ENCODE measurements at places on chromosomes 3 and 15. TPM values are rescaled to one million over a fixed set of nuclear protein-coding genes. Genes with fewer than 3 reads are reported as not detected.

SERP1 gene
- 150 TPM for total RNA-seq

GRCh38 chr3:2540115-2540514 is 441.4 kb downstream of the CNTN4 start:
- DNase-seq: no peak
- H3K27ac ChIP-seq: no peak overlapping the region
- no peaks in the 10 kb centered on the region for H3K27me3 ChIP-seq
- no peak overlapping the region for H3K4me3 ChIP-seq
- no peaks in the 10 kb centered on the region for H3K4me1 ChIP-seq
- H3K36me3 ChIP-seq: no peaks in the 10 kb centered on the region

- peak overlapping the region; percentile 53 for H3K27ac ChIP-seq
- H3K4me3 ChIP-seq: no peak overlapping the region
- DNase-seq: no peak
- no peaks in the 10 kb centered on the region for H3K36me3 ChIP-seq
Measured at GRCh38 chr15:90191344-90191687, 9.8 kb upstream of the SEMA4B start.

DNA sequence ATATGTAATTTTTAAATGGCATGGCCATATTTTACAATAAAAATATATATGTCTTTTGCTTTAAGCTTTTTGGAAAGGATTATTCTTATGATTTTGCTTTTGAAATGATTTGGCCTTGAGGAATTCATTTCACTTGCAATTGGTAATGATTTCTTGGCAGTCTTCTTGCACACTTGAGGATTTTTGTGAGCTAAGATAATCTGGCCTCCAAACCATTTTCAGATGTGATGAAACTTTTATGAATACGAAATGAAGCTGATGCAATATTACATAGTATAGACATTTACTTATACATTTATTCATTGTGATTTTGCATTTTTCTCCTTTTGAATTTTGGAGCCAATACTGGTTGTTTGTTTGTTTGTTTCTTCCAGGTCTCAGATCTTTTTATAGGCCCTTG is 6.4 kb upstream of the SH2D7 start:
- no peak overlapping the region for H3K27ac ChIP-seq
- DNase-seq: no peak
- no peaks in the 10 kb centered on the region for H3K27me3 ChIP-seq
- H3K4me1 ChIP-seq: peaks cover 50% of the 10 kb centered on the region

GRCh38 chr3:12737833-12738232 is 21.2 kb downstream of the TMEM40 start:
- DNase-seq: no peak
- H3K36me3 ChIP-seq: no peaks in the 10 kb centered on the region
- H3K4me3 ChIP-seq: no peak overlapping the region
- H3K4me1 ChIP-seq: no peaks in the 10 kb centered on the region

DNA sequence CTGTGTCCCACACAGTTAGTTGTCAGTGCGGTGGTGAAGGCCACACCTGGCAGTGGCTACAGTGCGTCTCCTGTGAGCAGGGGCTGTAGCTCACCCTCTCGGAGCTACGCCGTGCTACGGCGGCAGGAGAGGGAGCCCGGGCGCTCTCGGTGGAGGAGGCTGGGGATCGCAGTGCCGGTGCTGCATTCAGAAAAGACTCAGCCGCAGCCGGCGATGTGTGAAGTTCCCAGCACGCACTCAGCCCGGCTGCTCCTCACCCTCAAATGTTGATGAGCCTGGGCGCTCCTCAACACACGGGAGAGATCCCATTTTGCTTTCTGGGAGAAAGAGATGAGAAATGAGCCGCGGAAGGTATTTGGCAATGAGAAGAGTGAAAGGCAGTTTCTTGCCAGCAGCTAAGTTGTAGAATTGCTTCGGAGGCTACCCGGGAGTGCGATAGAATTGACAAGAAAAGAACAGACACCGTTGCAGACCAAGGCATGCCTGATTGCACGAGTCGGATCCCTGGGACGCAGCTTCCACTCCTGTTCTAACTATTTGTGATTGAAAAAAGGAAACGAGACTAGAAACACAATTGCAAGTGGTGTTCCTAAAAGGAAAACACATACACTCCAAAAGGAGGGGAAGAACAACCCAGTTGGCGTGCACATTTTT is at the start of gene UNC13C:
Gene UNC13C (plus strand): TSS at position 189 of the 654 bp plus-strand sequence. CDS start 34,463 bp downstream, outside the sequence.
- peak; percentile 46 for DNase-seq
- no peak within 1 kb of the TSS for H3K27ac ChIP-seq
- peak within 1 kb of the TSS; percentile 39 for H3K4me3 ChIP-seq
- H3K36me3 ChIP-seq: no peaks in the 10 kb centered on the region
- H3K4me1 ChIP-seq: peaks cover 7% of the 10 kb centered on the region

DNA sequence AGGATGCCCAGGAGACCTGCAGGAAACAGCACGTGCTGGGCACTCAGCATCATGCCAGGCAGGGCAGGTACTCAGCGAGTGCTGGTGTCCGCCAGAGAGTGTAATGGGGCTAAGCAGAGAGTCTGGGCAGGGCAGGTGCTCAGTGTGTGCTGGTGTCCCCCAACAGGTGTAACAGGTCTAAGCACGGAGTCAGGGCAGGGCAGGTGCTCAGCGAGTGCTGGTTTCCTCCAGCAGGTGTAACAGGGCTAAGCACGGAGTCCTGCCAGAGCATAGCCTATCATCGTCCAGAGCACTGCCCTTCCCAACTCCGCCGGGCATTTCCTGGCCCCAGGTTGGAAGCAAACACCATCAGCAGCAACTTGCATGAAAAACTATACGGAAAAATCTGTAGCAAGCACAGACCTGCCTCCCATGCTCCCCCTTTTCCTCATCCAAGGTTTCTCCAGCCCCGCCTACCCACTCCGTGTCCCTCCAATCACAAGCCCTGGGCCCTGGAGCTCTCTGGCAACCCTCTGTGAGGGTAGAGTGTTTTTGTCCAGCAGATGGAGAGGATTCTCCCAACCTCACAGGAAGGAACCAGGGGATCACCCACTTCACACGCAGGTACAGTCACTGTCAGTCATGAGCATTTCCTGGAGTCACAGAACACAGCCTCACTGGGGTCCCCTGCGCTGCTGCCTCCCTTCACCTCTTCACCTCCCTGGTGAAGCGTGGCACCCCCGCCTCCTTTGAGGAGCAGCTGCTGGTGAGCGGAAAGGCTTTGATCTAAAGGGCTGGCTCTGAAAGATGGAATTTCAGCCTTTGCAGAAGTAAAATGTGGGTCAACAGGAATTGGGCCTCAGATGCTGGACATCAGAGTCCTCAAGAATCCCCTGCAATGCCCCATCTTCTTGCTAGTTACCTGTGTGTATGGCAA is 302.5 kb downstream of the OCA2 start:
- no peaks in the 10 kb centered on the region for H3K36me3 ChIP-seq
- no peak overlapping the region for H3K27ac ChIP-seq
- no peak for DNase-seq
- no peaks in the 10 kb centered on the region for H3K27me3 ChIP-seq
- H3K4me1 ChIP-seq: no peaks in the 10 kb centered on the region

DNA sequence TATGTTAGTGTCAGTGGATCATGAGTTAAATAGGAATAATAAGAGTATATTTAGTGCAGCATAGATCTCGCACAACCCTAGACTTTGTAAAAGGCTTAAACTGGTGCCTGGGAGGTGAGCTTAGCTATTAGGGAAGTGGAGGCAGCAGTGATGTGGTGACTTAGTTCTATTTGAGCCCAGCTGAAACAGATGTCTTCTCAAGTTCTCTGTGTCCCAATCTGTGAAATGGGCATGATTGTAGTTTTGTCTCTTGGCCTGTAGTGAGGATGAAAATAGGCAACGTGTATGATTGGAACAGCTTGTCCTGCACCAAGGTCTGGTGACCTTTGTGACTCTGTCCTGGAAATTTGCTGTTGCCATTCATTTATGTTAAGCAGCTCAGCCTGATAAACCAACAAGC is 34.7 kb downstream of the EBLN2 start:
- no peak overlapping the region for H3K4me3 ChIP-seq
- no peak for DNase-seq
- H3K4me1 ChIP-seq: no peaks in the 10 kb centered on the region
- no peaks in the 10 kb centered on the region for H3K27me3 ChIP-seq
- H3K36me3 ChIP-seq: no peaks in the 10 kb centered on the region

DNA sequence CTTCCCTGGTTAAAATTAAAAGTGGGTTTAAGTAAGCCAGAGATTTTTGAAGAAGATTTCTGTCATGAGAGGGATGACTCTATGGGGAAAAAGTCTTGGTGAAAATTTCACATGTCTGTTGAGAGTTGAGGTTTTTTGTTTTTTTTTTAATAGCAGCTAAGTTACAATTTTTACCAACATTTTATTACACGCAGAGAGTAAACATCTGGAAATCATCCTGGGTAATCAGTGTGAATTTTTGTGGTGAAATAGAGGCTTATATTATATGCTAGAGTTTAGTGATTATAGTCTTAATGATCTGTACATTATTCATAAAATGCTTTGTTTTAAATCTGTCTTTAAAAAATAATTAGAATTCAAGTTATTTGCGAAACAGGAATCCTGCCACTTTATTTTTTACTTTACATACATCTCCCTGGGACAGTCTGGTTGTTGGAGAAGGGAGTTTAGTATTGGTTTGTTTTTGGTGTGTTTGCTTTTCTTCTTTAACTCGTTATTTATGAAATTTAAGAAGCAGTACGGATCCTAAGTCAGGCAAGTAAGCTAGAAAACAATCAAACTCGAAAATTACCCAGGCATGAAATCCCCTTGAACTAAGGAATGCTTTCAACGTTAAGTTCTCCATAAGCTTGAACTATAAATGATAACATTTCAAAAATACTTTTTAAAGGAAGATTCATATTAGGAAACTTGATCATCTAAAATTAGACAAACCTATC is 143.4 kb upstream of the TSC22D2 start:
- H3K36me3 ChIP-seq: no peaks in the 10 kb centered on the region
- no peak for DNase-seq
- no peak overlapping the region for H3K4me3 ChIP-seq
- H3K27me3 ChIP-seq: no peaks in the 10 kb centered on the region
- no peak overlapping the region for H3K27ac ChIP-seq

DNA sequence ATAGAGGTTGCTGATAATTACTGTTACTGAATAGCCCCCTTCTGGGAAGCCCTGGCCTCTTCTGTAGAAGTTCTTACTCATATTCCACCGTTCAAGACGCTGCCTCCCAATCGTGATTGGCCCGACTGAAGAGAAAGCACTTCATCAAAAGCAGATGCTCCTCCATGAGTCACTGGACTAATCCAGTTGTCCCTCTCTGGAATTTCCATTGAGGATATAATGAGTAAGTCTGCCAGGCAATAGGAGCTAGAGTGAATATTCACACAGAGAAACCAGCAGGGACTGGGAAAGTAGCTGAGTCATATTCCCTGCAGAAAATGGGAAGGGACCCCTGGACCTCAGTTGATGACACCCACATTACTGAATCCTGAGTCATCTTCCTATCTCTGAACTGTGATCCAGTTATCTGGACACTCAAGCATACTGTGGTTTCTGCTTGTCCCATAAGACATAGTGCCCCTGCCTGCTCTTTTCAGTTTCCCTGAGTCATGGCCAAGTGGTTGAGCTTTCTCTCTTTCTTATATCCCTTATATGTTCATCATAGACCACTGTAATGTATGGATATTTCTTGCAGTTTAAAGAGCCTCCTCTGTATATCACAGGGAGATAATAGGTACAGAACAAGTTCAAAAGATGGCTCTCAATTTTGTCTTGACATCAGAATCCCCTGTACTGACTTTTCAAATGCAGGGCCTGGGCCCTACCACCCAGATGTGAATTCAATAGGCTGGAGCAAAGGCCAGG is 151.2 kb upstream of the CDIN1 start:
- no peak overlapping the region for H3K27ac ChIP-seq
- no peaks in the 10 kb centered on the region for H3K4me1 ChIP-seq
- H3K36me3 ChIP-seq: no peaks in the 10 kb centered on the region
- no peaks in the 10 kb centered on the region for H3K27me3 ChIP-seq

DNA sequence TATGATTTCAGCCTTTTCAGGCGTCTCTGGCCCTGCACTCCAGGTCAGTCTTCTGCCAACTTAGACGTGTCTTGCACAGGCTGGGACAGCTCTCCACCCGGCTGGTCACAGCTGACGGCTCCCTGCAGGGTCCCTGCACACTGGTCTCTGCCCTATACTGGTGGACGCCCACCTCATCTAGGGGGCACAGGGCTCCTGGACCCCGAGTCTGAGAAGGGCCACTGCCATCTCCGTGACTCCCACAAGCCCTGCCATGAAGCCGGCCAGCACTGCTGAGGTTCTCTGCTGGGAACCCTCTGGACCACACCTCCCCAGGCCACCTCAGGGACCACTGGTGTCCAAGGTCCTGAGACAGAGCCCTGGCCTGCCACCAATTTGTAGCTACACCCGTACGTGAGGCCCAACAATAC is 40.5 kb downstream of the CYFIP1 start:
- no peak overlapping the region for H3K27ac ChIP-seq
- no peak for DNase-seq
- no peak overlapping the region for H3K4me3 ChIP-seq
- peaks cover 94% of the 10 kb centered on the region for H3K36me3 ChIP-seq
- no peaks in the 10 kb centered on the region for H3K4me1 ChIP-seq

- no peak overlapping the region for H3K27ac ChIP-seq
- no peaks in the 10 kb centered on the region for H3K4me1 ChIP-seq
- H3K27me3 ChIP-seq: no peaks in the 10 kb centered on the region
- no peak for DNase-seq
- no peaks in the 10 kb centered on the region for H3K36me3 ChIP-seq
Measured at GRCh38 chr3:148381051-148381450, 316.7 kb upstream of the AGTR1 start.

SST gene
- total RNA-seq: not detected

DNA sequence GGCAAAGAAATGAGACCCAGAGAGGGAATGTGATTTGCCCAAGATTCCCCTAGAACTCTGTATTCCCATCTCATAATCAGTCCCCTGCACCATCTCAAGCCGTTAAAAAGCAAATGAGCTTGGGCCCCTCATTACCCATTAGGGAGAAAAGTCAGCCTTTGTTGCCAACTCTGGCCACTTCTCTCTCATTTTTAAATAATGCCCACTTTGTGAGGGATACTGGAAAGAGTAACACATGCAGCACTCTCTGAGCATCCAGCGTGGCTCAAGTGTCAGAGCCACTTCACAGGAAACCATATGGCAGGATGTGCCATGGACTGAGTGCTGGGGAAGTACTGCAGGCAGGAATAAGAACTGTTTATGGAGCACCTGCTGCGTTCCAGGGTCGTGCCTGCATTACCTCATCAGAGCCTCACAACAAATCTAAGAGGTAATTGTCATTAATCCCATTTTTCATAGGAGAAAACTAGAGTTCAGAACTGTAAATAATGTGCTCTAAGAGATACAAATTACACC is 49.8 kb upstream of the SLC6A1 start:
- DNase-seq: no peak
- no peaks in the 10 kb centered on the region for H3K4me1 ChIP-seq
- H3K4me3 ChIP-seq: no peak overlapping the region
- no peak overlapping the region for H3K27ac ChIP-seq
- H3K36me3 ChIP-seq: no peaks in the 10 kb centered on the region
- H3K27me3 ChIP-seq: peaks cover 4% of the 10 kb centered on the region

DNA sequence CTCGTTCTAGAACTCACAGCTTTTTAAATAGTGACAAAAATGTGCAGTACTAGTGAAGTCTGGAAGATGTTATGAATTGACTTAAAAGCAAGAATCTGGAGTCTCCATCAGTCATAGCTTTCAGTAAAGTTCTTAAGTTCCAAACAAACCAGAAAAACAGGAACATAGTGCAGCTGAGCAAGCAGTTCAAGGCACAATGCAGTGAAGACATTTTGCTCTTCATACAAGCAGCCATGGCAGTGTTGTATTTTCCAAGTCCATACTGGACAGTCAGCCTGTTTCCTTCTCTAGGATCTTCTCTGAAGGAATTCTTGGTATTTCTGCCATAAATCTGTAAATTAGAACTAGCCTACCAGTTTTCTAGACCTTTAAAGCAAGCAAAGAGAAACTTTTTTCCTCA is 90.5 kb downstream of the LRRC28 start:
- H3K27ac ChIP-seq: no peak overlapping the region
- no peak for DNase-seq
- no peak overlapping the region for H3K4me3 ChIP-seq
- H3K4me1 ChIP-seq: no peaks in the 10 kb centered on the region
- H3K27me3 ChIP-seq: no peaks in the 10 kb centered on the region
